SJCRH30 (cell line): ENCODE measurements at places on chromosomes 1 and 21. TPM values are rescaled to one million over a fixed set of nuclear protein-coding genes. Genes with fewer than 3 reads are reported as not detected.

- no peak for DNase-seq
Measured at GRCh38 chr1:232901255-232901654, 49.2 kb upstream of the NTPCR start.

- no peak for DNase-seq
Measured at GRCh38 chr1:33872275-33872674, 8.4 kb downstream of the HMGB4 start.

- no peak for DNase-seq
Measured at GRCh38 chr1:219858980-219859379, 69.4 kb downstream of the SLC30A10 start.

GRCh38 chr1:163874070-163874469, 552.3 kb downstream of the NUF2 start:
- no peak for DNase-seq

DNA sequence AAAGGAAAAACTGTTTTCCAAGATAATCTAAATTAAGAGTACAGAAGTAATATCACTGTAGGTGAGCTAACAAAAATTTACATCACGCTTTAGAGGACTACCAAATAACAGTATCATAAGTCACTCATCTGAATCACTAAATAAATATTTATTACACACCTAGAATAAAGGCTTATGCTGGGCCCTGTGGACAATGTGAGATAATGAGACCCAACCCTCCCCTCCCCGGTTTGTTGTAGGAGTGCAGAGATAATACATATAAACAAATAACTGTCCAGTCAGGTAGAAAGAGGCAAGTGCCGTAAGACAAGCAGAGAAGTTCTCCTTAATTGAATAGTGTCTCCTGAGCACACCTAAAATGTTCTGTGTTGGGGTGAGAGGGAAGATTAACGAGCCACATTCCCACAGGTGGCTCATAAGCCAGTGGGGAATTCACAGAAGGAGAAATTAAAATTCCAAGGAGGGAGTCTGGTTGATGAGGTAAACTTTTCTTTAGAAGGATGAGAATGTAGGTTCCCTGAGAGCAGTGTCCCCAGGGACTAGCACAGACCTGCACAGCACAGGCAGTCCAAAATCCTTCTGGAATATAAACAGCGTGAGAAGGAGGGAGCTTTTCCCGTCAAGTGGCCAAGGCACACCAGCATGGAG, 241.4 kb downstream of the NFIA start:
- DNase-seq = no peak

DNA sequence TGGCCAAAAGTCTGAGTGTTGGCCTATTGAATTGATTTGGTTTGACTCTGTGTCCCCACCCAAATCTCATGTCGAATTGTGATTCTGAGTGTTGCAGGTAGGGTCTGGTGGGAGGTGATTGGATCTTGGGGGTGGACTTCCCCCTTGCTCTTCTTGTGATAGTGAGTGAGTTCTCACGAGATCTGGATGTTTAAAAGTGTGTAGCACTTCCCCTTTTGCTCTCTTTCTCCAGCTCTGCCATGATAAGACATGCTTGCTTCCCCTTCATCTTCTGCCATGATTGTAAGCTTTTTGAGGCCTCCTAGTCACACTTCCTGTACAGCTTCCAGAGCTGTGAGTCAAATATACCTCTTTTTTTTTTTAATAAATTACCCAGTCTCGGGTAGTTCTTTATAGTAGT, 297.1 kb upstream of the ZRANB2 start:
- no peak for DNase-seq

- no peak for DNase-seq
Measured at GRCh38 chr1:108569097-108569728, 9.3 kb downstream of the EEIG2 start.

- DNase-seq = no peak
Measured at GRCh38 chr1:66270119-66270812, 263.7 kb upstream of the SGIP1 start.

VWA5B1 gene
- not detected in 2 replicates for total RNA-seq

DMRTA2 gene
- 39.1 and 40.1 TPM in 2 replicates for total RNA-seq
